ENCODE measurements at places on chromosomes 3 and 15.

DNA sequence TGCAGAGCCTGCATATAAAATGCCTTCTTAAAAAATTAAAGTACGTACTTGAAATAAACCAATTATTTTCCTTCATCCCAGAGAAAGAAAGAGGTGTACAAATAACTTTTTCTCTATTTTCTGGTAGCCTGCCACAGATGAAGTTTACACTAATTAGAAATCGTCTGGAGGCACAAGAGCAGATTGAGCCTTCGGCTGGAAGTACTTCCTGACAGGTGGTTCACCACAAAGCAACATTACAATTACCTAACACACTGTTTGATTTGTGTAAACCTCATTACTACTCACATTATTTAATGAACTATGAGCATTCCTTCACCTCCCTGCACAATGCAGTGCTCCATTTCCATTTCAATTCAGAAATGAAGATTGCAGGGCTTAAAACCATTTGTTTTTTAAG lies 856.1 kb downstream of the SI start:
- no peaks in the 10 kb centered on the region for H3K36me3 ChIP-seq
- no peak for DNase-seq
- no peak overlapping the region for H3K27ac ChIP-seq
- no peak overlapping the region for H3K4me3 ChIP-seq

GRCh38 chr3:186057594-186057993 lies 51.3 kb downstream of the ETV5 start:
- H3K4me3 ChIP-seq = no peak overlapping the region
- H3K36me3 ChIP-seq = peaks cover 10% of the 10 kb centered on the region
- DNase-seq = no peak
- H3K27me3 ChIP-seq = no peaks in the 10 kb centered on the region

GRCh38 chr3:12367346-12367745 lies 78.5 kb downstream of the PPARG start:
- no peak overlapping the region for H3K4me3 ChIP-seq
- H3K27ac ChIP-seq = no peak overlapping the region
- DNase-seq = no peak
- H3K36me3 ChIP-seq = no peaks in the 10 kb centered on the region

DNA sequence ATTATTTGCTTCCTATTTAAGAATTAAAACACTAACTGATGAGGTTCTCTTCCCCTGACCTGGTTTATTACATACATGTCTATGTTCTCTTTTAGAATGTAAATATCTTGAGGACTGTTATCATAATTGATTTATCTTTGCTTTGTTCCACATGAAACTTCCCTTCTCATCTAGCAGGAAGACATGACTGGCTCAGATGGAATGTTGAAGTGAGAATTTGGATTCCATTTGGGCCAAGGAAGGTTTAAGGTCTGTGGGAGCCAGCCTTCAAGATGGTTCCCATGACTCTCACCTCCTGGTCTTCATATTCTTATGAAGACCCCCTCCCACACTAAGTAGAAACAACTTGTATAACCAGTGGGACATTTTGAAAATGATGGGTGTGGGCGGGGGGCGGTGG lies 222.2 kb upstream of the GADL1 start:
- no peaks in the 10 kb centered on the region for H3K4me1 ChIP-seq
- H3K4me3 ChIP-seq = no peak overlapping the region
- no peak overlapping the region for H3K27ac ChIP-seq

DNA sequence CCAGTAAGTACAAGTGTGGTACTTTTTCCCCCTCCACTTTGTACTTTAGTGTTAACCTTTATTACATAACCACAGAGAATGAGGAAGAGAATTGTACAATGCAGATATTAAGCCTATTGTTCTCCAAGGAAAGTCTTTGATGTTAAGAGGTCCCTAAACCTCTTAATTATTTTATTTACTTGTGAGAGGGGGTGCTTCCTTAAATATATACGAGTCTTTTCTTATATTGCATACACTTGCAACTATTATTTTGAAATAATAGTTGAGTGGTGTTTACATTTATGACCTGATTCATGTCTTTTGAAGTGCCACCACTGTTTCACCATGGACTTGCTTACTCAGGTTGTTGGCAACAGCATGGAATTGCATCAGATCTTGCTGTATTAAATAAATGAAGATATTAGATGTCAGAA lies 10.1 kb downstream of the USP3 start:
- H3K4me3 ChIP-seq = no peak overlapping the region
- no peaks in the 10 kb centered on the region for H3K36me3 ChIP-seq
- H3K4me1 ChIP-seq = no peaks in the 10 kb centered on the region

DNA sequence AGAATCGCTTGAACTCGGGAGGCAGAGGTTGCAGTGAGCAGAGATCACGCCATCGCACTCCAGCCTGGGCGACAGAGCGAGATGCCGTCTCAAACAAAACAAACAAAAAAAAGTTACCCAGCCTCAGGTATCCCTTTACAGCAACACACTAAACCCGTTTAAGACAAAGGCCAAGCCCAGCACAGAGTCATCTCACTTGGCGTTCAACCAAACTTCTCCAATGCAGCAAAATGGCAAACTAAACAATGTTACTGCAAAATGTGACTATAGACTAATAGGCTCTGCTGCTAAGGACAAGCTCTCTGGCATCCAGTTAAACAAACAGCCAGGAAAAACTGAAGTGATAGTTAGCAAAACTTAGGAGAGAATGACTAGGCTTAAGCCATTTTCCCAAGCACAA lies 6.4 kb upstream of the FAM219B start:
- H3K27me3 ChIP-seq = no peaks in the 10 kb centered on the region
- H3K4me1 ChIP-seq = no peaks in the 10 kb centered on the region
- H3K36me3 ChIP-seq = peaks cover 58% of the 10 kb centered on the region

- H3K27ac ChIP-seq = no peak overlapping the region
- DNase-seq = no peak
- no peak overlapping the region for H3K4me3 ChIP-seq
- no peaks in the 10 kb centered on the region for H3K4me1 ChIP-seq
- H3K36me3 ChIP-seq = no peaks in the 10 kb centered on the region
Measured at GRCh38 chr3:99175276-99175812, 273.8 kb upstream of the DCBLD2 start.

GRCh38 chr3:138872632-138873031 lies 37.9 kb upstream of the PIK3CB start:
- no peaks in the 10 kb centered on the region for H3K27me3 ChIP-seq
- H3K27ac ChIP-seq = no peak overlapping the region
- DNase-seq = no peak
- no peaks in the 10 kb centered on the region for H3K4me1 ChIP-seq
- no peaks in the 10 kb centered on the region for H3K36me3 ChIP-seq

- H3K4me3 ChIP-seq = no peak overlapping the region
- no peaks in the 10 kb centered on the region for H3K4me1 ChIP-seq
- no peak overlapping the region for H3K27ac ChIP-seq
- H3K27me3 ChIP-seq = no peaks in the 10 kb centered on the region
- no peak for DNase-seq
- H3K36me3 ChIP-seq = no peaks in the 10 kb centered on the region
Measured at GRCh38 chr3:195475614-195476013, 32.8 kb upstream of the ACAP2 start.

DNA sequence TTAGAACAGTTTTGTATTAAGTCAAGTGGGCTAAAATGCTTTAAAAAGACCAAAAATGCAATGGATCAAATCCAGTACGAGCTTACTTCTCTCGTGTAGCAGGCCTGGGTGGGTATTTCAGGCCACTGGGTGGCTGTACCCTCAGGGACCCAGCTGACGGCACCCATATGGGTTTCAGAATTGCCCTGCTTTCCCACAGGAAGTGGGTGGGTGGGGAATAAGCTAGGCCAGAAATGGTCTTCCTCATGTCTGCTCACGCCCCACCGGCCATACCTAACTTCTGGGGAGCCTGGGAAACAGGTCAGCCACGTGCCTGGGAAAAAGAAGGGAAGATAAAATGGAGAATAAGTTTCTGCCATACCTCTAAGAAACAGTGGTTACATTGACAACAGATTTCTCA lies 20.3 kb downstream of the GPR160 start:
- no peaks in the 10 kb centered on the region for H3K36me3 ChIP-seq
- DNase-seq = no peak
- no peaks in the 10 kb centered on the region for H3K4me1 ChIP-seq
- H3K27ac ChIP-seq = no peak overlapping the region
- H3K4me3 ChIP-seq = no peak overlapping the region

- H3K36me3 ChIP-seq = no peaks in the 10 kb centered on the region
- DNase-seq = no peak
- no peak overlapping the region for H3K4me3 ChIP-seq
- peaks cover 2% of the 10 kb centered on the region for H3K27me3 ChIP-seq
- H3K27ac ChIP-seq = no peak overlapping the region
Measured at GRCh38 chr3:25433868-25434267, 5.8 kb downstream of the RARB start.

GRCh38 chr3:121894301-121894990 lies at the start of gene SLC15A2:
Gene SLC15A2 (plus strand): TSS chr3:121894401. CDS start chr3:121894477, 76 bp downstream.
- no peaks in the 10 kb centered on the region for H3K27me3 ChIP-seq
- peak; percentile 72 for DNase-seq
- no peaks in the 10 kb centered on the region for H3K36me3 ChIP-seq

DNA sequence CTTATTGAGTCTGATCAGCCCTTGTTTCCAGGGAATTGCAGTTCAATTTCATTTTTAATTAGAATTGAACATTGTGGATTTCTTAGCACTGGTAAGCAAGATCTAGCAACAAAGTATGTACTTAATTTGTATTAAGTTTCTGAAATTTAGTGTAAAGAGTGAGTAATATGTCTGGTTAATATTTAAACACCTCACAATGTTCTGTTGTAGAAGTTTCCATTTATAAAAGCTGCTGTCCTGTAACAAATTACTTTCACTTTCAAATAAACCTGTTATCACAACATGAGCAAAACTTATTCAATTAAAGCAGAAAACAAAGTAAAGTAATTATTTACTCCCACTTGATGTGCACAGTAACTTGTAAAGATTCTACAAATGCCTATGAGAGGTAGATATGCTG lies 448.5 kb downstream of the NAALADL2 start:
- DNase-seq = peak; percentile 58
- H3K4me3 ChIP-seq = no peak overlapping the region
- H3K36me3 ChIP-seq = no peaks in the 10 kb centered on the region
- H3K4me1 ChIP-seq = no peaks in the 10 kb centered on the region

DNA sequence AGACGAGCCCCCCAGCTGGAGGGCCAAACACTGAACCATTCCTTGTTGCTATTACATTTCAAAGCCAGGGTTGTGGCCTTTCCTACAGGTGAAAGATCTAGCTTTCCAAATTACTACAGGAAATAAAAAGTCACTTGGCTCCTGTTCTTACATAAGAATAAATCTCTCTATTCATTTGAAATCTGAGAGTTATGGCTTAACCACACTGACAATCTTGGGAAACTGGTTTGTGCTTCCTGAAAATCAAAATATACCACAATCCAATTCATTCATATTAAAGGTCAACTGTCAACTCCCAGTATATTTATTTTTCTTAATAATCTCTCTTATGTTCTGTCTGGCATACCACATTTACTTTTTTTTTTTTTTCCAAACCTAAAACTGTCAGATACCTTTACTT lies 103.7 kb upstream of the LMOD3 start:
- no peak for DNase-seq
- peaks cover 11% of the 10 kb centered on the region for H3K36me3 ChIP-seq
- H3K27me3 ChIP-seq = no peaks in the 10 kb centered on the region
- H3K27ac ChIP-seq = no peak overlapping the region

DNA sequence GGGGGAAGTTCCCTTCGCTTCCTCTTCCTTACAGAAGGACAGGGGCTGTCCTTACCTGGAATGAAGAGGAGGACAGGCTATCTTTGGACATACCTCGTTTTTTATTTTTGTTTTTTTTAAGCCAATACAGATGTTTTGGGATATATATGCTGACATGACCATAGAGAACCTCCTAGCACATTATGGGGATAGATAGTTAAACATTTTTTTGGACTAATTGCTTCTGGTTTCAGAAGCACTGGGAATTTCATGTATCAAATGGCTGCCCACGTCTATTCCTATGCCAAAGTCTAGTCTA lies 238.2 kb upstream of the BHLHE40 start:
- H3K36me3 ChIP-seq = peaks cover 4% of the 10 kb centered on the region
- H3K27ac ChIP-seq = peak overlapping the region; percentile 72
- H3K27me3 ChIP-seq = no peaks in the 10 kb centered on the region
- peaks cover 11% of the 10 kb centered on the region for H3K4me1 ChIP-seq

DNA sequence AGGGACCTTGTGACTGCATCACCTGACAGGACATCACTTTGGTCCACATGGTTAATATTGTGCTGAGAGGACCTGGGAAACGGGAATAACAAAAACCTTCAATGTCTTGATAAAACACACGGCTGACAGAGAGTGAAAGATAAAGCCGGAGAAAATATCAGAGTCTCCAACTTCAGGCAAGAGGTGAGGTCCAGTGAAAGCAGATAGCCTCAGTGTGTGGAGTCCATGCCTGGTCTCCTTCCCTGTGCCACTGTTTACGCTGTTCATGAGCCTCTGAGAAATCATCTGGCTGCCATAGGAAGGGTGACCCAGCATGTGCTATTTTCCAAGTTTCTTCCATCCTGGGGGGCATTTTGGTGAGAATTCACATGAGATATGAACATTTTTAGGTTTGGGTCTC lies 39.8 kb downstream of the CCR3 start:
- no peak for DNase-seq
- no peak overlapping the region for H3K4me3 ChIP-seq
- H3K4me1 ChIP-seq = no peaks in the 10 kb centered on the region
- no peak overlapping the region for H3K27ac ChIP-seq

DNA sequence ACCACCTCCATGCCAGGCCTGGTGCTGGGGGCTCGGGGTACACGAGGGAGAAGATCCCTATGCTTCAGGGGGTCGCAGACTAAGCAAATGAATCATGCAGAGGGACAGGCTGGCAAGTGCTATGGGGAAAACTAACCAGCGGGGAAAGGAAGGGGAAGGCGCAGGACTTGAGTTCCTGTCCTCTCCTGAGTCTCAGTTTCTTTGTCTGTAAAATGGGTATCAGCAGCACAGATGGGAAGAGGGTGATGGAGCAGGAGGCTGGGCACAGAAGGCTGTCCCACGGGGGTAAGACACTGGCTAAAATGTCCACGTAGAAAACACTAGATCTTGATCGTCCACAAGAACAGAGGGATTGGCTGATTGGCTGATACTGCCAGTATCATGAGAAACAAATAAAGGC lies 39.8 kb downstream of the RGMA start:
- peaks cover 85% of the 10 kb centered on the region for H3K36me3 ChIP-seq
- no peaks in the 10 kb centered on the region for H3K27me3 ChIP-seq
- no peak overlapping the region for H3K4me3 ChIP-seq
- peaks cover 88% of the 10 kb centered on the region for H3K4me1 ChIP-seq

- DNase-seq = no peak
- no peaks in the 10 kb centered on the region for H3K4me1 ChIP-seq
- no peaks in the 10 kb centered on the region for H3K36me3 ChIP-seq
- H3K4me3 ChIP-seq = no peak overlapping the region
- no peak overlapping the region for H3K27ac ChIP-seq
Measured at GRCh38 chr3:99997293-99997692, 117.0 kb downstream of the FILIP1L start.

Data from spinal cord (tissue), 10 donors.